ENCODE measurements at places on chromosomes 3 and 15. TPM values are rescaled to one million over a fixed set of nuclear protein-coding genes. Genes with fewer than 3 reads are reported as not detected.

- no peak for DNase-seq
- no peak overlapping the region for H3K4me3 ChIP-seq
- no peaks in the 10 kb centered on the region for H3K27me3 ChIP-seq
- no peak overlapping the region for H3K27ac ChIP-seq
Observed at GRCh38 chr3:52328536-52329080, 12.5 kb downstream of the DNAH1 start.

- H3K27me3 ChIP-seq = no peaks in the 10 kb centered on the region
- H3K4me1 ChIP-seq = no peaks in the 10 kb centered on the region
- H3K27ac ChIP-seq = no peak overlapping the region
Observed at GRCh38 chr15:96728591-96728990, 398.1 kb downstream of the NR2F2 start.

GRCh38 chr3:23971684-23972083 is 26.6 kb downstream of the NR1D2 start:
- H3K36me3 ChIP-seq = peaks cover 11% of the 10 kb centered on the region
- H3K27ac ChIP-seq = no peak overlapping the region
- H3K4me1 ChIP-seq = no peaks in the 10 kb centered on the region
- H3K27me3 ChIP-seq = no peaks in the 10 kb centered on the region
- H3K4me3 ChIP-seq = no peak overlapping the region

DNA sequence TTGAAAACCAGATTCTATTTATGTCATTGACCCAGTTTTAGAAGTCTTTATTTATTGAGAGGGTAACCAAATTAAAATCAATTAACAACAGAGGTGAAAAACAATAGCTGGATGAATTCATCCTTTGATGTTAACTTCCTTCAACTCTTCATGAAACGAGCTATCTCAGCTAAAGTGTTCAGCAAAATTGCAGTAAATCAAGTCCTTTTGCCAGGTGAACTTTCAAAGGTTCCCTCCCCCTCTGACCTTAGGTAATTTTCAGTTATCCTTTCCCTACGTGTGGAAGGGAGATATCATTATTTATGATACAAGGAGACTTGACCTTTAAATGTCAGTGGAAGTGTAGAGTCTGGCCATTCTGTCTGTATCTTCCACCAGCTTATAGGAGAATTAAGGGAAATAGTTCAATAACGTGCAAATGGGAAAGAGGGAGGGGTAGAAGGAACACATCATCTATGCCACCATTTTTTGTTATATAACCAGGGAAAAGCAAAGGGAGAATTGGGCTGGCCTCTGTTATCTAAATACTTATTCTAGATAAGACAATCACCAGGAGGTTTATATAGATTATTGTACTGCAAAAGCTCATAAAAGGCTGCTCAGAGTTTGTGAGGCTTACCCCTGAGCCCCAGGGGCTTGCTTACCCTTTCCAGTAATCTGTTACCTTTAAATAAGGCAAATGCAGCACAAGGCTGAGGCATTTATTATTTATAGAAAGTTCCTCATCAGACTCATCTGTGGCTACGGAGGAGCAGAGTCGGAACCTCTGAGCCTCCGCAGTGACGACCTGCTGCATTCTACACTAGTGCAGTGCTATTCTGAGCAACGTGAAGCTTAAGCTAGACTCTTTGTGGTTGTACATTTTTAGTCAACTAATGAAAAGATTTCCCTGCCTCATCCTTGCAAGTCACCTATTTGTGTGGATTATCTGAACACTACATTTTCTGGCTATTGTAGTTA is 97.7 kb upstream of the ZBED2 start:
- H3K4me3 ChIP-seq = no peak overlapping the region
- no peaks in the 10 kb centered on the region for H3K27me3 ChIP-seq
- no peak overlapping the region for H3K27ac ChIP-seq
- no peak for DNase-seq
- peaks cover 15% of the 10 kb centered on the region for H3K4me1 ChIP-seq

GRCh38 chr3:54131890-54132289 is 9.5 kb downstream of the CACNA2D3 start:
- DNase-seq = no peak
- H3K4me1 ChIP-seq = no peaks in the 10 kb centered on the region
- H3K36me3 ChIP-seq = no peaks in the 10 kb centered on the region
- H3K4me3 ChIP-seq = no peak overlapping the region
- no peak overlapping the region for H3K27ac ChIP-seq
- no peaks in the 10 kb centered on the region for H3K27me3 ChIP-seq

The KBTBD13 gene
- not detected for total RNA-seq

The DCUN1D1 gene
- 61.3 TPM for total RNA-seq

Measured in CD8-positive, alpha-beta memory T cell (primary cell).